H9 (cell line): ENCODE measurements at places on chromosomes 3 and 15.

GRCh38 chr15:23049984-23050628 is 10.7 kb upstream of the TUBGCP5 start:
- DNase-seq: no peak

GRCh38 chr3:12943124-12944021 is 102.0 kb upstream of the RPL32 start:
- DNase-seq: no peak

DNA sequence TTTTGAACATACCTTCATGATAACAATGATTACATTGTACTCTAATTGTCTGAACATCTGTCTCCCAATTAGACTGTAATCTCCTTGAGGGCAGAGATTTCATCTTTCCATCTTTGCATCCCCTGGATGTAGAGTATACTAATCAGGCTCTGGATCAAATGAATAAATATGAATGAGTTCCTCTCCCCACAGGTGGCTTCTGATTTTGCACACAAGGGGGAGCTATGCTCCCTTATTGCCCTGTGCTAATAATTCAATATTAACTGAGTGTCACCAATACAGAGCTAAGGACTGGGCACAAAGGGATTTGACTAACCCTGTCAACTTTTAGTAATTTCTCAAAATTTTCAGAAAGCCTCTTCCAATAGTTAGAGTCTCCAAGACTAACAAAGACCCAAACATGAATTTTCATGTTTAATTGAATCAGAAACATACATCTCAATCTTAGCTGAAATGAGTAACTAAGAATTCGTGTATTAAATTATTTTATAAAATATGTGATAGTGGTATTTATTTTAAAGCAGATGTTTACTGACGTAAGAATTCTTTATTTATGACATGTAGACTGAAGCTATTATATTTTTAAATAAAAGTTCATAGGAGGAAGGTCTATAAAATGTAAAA is 3.0 kb downstream of the DUOXA1 start:
- DNase-seq: no peak

DNA sequence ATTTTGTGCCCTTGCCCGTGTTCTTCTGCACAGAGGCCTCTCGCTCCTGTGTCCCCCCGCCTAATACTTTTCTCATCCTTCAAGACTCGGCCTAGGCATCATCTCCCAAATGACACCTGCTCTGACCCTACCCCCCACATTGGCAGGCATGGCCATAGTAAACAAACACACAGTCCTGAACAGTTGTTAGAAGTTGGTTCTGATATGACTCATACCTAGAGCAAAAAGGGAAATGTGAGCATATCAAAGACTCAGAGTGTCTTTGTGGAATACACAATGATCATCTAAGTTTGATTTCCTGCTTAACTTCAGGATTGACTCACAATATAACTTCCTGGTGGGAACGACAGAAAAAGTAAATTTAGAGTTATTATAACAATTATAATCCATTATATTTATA is 120.5 kb downstream of the POLR2M start:
- DNase-seq: no peak

GRCh38 chr15:29682781-29683180 is 139.5 kb downstream of the TJP1 start:
- DNase-seq: no peak

DNA sequence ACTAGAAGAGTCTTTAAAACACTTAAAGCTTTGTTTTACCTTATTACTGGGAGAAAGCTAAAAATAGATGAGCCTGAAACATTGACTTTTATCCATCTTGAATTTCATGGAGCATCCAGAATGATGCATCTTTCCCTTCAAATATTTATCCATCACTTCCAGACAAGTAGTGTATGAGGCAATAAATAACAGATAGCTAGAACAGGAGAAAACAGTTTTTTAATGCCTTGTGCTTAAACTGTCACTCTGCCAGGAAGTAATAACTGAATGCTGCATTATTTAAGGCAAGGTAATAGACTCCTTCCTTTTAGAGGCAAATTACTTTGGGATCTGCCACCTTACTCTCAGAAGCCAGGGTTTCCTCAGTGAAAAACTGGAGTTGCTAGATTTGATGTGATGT is 225.8 kb upstream of the NAALADL2 start:
- no peak for DNase-seq

- DNase-seq: no peak
Measured at GRCh38 chr3:153599685-153600084, 437.7 kb downstream of the RAP2B start.

DNA sequence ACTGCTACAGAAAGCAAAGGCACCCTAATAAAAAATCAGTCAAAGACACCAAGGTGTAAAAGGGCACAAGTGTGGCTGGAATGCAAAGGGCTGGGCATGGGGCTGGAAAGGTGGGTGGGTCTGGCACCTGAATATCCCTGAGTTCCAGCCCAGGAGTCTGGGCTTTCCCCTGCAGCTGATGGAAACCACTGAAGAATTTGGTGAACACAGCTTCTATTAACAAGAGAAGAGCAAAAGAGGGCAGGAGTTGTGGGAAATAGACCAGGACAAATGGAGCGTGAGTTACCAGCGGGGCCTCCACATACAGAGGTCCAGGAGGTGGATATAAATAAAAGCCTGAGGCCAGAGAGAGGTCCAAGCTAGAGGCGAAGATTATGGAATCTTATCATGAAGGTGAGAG is 45.1 kb upstream of the TPM1 start:
- no peak for DNase-seq
